Stimulated activated CD8-positive, alpha-beta memory T cell treated with anti-CD3 and anti-CD28 coated beads, Interleukin-7, amount 100 ng/mL, for 48 hours (primary cell): ENCODE measurements at places on chromosomes 13 and 19.

DNA sequence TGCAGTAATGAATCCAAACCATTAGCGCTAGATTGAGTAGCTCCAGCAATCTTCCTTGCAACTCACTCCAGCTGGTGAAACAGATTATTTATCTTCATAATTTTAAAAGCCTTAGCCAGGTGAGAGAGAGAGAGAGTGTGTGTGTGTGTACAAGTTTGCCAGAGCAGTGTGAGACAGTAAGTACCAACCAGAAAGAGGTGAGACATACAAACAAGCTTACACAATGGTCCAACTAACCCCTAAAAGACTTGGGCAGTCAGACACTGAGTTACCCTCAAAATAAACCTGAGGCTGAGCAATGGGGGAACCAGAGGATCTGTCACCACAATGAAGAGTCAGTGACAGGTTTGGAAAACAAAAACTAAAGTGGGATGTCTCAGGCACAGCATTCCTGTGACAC is 8.1 kb upstream of the THSD1 start:
- no peak for DNase-seq

- no peak for DNase-seq
Observed at GRCh38 chr13:62033934-62034333, 618.3 kb upstream of the PCDH20 start.

DNA sequence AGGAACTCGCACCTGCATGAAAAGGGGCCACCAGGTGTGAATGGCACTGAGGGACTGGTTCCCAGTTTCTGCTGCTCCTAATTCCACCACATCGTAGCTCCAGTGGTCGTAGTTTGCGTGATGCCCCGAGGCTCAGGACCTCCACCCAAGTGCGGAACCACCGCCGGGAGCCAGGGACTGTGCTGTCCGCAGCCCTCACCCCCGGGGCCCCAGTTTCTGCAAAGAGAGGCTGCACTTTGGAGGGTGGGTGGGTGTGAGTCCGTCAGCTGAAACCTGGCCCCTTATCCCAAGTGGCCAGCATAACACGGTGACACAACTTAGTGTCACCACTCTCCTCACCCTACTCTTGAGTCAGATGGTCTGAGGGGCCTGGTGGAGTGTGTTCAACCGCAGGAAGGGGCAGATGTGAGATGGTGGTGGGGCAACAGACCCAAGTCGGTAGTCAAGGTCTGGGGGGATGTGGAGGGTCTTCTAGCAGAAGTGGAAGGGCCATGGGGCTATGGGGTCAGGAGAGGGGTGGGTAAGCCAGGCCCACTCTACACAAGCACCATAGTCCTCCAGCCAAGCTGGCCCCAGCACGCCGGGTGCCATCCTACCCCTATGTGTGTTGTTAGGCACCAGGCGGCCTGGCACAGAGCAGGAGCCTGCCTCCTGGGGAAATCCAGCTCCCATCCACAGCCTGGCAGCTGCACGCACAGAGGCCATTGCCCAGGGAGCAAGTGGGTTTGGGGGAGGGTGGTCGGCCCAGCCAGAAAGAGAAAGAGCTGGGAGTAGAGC is 1301.6 kb downstream of the UQCRFS1 start:
- DNase-seq = no peak

DNA sequence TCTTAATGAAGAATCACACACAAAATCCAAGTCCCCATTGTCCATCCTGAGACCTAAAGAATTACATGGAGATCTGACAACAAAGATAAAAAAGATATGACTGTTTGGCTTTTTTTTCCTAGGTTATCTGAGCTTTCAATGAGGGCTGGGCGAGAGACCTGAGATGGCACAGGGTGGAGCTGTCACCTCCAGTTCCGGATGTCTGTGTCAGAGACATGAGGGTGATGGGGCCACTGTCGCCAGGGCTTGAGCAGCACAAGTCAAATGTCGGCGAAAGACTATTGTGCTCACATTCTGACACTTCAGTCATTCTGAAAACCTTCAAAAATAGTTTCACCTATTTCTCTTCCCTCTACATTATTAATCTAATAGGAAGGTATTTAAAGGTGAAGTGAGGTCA is 65.7 kb downstream of the SLC7A1 start:
- DNase-seq = no peak

GRCh38 chr19:3378352-3379150 is 12.2 kb downstream of the NFIC start:
- no peak for DNase-seq

GRCh38 chr19:49438261-49438660 is 3.1 kb downstream of the SLC17A7 start:
- DNase-seq = no peak

DNA sequence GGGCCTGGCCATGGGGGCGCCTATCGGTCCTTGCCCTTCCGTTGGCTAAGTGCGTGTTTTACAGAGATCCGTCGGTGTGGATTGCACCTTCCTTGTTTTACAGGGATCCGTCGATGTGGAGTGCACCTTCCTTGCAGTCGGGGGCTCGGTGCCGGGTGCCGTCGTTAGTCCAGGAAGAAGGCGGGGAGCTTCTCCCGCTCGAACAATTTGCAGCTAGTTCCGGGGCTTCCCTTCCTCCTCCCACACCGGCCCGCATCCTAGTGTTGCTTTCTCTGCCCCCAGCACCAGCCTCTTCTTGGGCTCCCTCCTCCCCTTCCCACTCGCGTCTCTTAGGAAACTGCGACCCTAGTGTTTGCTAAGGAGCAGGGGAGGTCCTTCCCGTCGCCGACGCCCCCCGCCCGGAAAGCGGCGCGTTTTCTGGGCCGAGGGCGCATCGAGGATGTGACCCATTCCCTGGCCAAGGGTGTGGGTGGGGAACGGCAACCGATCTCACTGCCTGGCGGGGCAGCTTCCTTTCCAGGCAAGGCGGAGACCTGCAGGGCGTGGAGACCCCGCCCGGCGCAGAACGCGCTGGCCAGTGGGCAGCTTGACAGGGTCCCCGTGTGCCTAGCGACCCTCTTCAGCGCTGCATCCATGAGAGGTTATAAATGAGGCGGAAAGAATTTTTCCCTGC is 75.7 kb upstream of the ZNF91 start:
- DNase-seq = no peak

- no peak for DNase-seq
Observed at GRCh38 chr13:80338781-80339562, 2.0 kb downstream of the SPRY2 start.

DNA sequence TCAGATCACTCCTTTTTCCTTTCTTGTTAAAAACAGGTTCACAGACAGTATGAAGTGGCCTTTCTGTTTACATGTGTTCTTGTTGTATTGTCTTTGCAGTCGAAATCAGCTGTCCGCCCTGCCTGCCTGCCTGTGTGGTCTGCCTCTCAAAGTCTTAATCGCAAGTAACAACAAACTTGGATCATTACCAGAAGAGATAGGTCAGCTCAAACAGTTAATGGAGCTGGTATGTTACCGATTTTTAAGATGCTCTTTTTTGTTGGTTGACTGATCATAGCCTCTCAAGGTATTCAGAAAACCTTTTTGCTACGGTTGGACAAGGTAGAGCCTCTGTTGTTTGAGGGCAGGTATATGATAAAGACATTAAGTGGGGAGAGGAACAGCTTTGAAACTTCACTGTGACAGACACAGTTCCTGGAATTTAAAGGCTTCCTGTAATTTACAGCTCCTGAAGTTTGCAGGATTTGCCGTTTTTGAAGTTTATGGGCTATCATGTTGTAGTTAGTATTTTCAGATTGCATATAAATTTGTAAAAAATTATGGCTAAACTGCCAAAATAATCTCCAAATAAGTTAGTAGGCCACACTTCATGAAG is 116.1 kb downstream of the LRCH1 start:
- no peak for DNase-seq

DNA sequence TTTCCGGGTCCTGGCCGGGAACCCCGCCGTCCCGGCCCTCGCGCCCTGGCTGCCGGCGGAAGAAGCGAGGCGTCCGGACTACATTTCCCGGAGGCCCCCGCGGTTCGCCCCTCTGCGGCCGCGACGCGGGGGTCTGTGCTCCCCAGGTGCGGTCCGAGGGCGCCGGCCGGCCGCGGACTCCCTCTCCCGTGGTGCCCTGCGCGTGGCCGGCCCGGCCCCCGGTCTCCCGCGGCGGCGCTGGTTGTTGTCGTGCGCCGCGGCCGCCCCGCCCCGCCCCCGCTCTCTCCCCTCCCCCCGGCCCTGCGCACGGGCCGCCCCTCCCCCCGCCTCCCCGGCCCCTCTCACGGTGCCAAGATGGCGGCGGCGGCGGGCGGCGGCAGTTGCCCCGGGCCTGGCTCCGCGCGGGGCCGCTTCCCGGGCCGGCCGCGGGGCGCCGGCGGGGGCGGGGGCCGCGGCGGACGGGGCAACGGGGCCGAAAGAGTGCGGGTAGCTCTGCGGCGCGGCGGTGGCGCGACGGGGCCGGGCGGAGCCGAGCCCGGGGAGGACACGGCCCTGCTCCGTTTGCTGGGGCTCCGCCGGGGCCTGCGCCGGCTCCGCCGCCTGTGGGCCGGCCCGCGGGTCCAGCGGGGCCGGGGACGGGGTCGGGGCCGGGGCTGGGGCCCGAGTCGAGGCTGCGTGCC is at the start of gene KMT2B:
Gene KMT2B, plus strand, starts transcription at position 339 of the 680 bp plus-strand sequence. Its CDS starts 16 bp downstream, at position 355.
- peak; percentile 96 for DNase-seq

DNA sequence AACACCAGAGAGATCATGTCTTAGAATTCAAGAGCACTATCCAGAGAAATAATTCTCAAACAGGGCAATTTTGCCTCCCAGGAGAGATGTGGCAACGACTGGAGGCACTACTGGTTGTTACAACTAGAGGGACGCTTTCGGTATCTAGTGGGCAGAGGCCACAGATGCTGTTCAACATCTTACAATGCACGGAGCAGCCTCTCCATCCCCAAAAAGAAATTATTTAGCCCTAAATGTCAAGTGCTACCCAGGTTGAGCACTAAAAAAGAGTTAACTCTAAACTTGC is 78.6 kb downstream of the ABCC4 start:
- DNase-seq = no peak

DNA sequence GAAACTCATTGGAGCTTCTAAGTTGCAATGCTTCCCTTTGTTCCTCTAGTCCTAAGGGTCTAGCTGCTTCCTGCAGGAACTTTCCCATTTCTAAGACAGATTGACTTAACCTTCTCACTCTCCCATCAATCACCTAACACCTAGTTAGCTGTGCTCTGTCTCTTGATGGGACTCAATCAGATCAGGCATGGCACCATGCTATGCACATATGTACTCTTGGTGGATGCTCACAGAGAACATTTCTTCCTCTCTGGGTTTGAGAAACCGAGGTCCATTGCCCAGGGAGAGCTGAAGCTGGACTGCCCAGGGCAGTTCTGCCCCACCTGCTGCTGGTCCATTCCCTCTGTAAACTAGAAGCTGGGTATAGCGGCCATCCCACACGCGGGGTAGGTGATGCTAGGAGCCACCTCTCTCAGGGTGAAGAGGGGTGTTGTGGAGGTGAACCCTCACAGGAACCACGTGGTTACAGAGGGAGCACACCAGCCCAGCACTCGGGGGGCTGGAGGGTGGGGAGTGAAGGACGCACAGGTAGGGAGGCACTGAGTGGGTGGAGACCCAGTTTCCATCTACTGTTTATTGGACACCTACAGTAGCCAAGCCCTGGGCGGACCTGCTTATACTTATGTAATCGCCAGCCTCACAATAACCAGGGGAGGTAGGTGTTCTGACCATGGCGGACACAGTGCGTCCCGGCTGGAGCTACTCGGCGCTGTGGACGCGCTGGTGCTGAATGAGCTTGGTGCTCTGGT is 3.1 kb upstream of the UBE2M start:
- DNase-seq = no peak

GRCh38 chr19:39133431-39134270 is 8.1 kb downstream of the PAK4 start:
- no peak for DNase-seq

- no peak for DNase-seq
Observed at GRCh38 chr19:39377373-39378362, 13.2 kb downstream of the PAF1 start.

- DNase-seq = no peak
Observed at GRCh38 chr19:5952193-5953029, 25.5 kb downstream of the RANBP3 start.

- DNase-seq = no peak
Observed at GRCh38 chr13:46795321-46795720, 1.6 kb downstream of the ESD start.

DNA sequence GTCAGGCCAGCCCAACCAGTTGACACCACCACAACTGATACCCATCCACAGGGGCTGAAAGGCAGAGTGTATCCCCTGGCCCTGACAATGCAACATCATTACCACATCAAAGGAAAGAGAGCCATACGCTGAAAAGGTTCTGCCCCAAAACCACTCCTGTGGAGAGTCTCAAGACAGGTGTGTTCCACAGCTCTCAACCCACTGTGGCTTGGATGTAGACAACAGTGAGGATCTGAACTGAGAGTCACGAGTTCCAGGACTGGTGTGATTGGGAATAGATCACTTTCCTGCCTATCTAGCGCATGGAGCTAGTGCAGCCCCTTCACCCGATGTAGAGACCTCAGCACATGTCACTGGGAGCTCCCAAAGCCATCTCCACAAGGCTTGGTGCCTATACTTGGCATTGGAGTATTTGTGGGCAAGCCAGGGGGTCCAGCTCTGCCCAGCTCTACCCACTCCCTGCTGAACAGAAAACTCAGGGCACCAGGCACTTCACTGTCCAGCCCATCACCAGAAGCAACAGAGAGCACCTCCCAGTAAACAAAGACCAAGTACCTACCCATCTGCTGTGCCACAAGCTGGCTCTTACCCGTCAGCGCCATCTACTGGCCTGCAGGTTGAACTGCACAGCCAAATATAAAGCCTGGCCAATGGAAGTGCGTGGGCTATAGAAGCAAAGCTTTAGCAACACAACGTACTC is 579.5 kb downstream of the UQCRFS1 start:
- DNase-seq = peak; percentile 3

DNA sequence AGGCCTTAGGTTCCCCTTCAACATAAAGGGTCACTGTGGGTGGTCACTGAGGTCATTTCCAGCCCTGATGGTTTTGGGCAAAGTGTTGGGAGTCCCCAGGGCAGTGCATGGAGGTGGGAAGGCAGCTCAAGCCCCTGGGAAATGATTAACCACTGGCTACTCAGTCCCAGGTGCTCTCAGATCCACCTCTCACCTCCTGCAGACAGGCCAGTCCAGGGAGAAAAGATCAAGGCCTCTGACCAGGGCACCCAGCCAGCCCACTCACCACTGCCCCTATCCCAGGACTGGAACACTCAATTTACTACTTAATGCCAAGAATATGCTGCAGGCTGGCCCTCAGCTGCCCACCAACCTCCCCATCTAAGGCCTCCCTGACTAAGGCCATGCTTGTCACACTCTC is 1307.9 kb downstream of the UQCRFS1 start:
- DNase-seq = no peak

GRCh38 chr13:99353246-99353600 is 46.0 kb upstream of the GPR183 start:
- no peak for DNase-seq

GRCh38 chr13:29279356-29280254 is 315.9 kb downstream of the SLC7A1 start:
- no peak for DNase-seq
